ENCODE measurements at places on chromosomes 4 and X. TPM values are rescaled to one million over a fixed set of nuclear protein-coding genes. Genes with fewer than 3 reads are reported as not detected.

The SPANXN4 gene
- total RNA-seq: not detected

DNA sequence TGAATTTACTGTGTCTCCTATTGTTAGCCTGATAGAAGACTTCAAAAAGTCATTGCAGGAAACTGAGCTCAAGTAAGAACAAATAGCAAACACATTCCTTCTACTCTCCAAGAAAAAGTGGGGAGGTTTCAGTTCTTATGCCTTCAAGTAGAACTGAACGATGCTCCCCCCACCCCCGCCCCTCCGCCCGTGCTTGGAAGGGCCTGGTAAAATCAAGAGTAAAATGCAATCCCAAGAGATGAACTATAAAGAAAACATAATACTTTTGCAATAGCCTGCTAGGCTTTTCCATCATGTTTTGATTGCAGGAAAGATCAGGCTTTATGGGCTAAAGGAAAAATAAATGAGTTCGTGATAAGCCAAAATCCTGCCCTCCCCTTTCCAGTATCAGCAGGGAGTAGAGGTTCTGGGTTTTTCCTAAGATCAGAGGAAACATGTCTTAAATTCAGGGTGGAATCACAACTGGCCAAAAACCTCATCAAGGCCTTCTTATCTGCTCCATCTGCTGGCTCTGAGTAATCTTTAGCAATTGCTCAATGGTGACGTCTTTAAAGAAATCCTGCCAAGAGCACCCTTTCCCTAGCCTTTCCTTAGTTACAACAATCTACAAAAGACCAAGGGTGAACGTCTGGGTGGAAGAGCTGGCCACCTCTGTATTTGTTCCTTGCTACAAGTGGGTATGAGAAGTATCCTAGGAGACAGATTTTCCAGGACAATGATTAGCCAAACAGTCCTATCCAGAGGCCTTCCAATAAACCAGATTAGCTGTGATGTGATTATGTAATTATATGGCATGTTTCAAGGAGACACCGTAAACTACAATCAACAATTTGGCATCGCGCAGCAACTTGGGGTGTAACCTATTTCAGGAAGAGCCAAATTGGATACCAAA is 66.3 kb upstream of the FAM9C start:
- DNase-seq: peak; percentile 92

The SPON2 gene
- 21.1 TPM for total RNA-seq

DNA sequence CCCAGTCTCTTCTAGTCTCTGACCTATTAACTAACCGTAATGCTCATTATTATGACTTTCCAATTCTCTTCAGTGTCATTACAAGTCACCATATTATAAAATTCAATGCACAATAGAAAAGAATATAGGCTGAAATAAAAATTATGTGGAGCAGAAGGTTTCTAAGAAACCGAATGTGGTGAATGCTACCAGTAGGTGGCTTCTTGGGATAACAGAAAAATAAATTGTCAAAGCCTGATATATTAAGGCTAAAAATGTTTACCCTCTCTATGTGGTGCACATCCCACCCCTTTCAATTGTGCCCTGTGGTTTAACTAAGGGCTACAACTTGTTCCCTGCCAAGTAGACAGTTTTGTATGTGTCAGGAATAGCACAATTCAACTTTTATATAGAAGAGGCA is 624.6 kb upstream of the TECRL start:
- DNase-seq: no peak

DNA sequence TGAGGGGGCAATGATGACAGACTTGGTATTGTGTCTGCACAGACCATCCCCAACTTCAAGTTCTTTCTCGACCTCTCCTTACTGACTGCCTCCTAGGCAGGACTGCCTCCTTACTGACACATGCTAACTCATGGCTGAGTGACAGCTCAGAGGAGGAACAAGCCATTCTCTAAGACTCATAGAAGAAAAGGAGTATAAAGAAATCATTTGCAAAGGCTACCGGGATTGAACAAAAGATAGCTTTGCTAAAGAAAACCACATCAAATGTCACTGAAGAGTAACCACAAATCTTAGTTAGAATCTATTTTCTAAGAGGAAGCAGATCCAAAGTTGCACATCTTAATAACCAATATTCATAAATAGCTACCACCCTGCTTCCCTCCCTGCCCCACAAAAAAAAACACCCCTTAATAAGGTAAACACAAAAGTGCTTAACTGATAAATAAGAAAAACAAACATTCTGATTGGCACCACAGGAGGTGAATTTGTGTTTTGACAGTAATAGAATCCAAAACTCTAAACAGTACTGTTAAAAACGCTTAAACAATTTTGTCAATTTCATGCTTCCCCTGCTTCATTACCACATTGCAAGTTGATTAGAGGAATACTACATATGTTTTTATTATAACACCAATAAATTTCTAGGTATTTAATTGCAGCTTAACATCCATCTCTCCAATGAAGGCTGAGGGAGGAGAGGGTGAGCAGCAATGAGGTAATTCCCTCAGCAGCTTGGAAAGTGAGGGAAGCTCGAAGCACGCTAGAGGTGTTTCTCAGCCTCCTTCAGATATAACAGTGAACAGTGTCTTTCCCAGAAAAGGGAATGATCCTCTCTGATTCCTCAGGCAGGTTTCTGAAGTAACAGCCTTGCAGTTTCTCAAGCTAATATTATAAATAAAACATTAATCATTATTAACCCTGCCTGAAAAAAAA is 160.0 kb downstream of the HNRNPD start:
- no peak for DNase-seq

The USP17L17 gene
- not detected for total RNA-seq

The TLL1 gene
- not detected for total RNA-seq

GRCh38 chr4:28287831-28288233 is 1427.2 kb downstream of the STIM2 start:
- peak; percentile 100 for DNase-seq

The MAGEB3 gene
- total RNA-seq: not detected

GRCh38 chr4:185207466-185207865 is 1.9 kb upstream of the SNX25 start:
- no peak for DNase-seq

The HDX gene
- total RNA-seq: 11.4 TPM

All from IMR-90 (cell line).